GM12865 (cell line): ENCODE measurements at places on chromosomes 3 and 15.

DNA sequence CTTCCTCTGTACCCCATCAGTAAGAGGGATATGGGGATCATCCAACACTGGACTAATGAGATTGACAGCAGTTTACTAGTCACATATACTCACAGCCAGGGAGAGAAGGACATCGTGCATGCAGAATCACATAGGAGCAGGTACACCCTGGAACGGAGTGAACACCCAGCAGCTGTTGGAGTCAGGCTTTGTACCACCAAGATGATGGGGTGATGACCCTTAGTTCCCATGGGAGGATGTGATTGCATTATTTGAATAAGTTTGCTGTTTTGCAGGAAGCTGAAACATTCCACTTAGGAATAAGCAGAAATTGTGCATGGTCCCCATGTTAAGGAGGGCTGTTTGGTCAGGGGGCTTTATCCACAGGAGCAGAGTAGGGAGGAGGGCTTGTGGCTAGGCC lies 482.7 kb upstream of the PDZRN3 start:
- no peak for DNase-seq

GRCh38 chr3:12911881-12912415 lies 70.6 kb upstream of the RPL32 start:
- DNase-seq: no peak

DNA sequence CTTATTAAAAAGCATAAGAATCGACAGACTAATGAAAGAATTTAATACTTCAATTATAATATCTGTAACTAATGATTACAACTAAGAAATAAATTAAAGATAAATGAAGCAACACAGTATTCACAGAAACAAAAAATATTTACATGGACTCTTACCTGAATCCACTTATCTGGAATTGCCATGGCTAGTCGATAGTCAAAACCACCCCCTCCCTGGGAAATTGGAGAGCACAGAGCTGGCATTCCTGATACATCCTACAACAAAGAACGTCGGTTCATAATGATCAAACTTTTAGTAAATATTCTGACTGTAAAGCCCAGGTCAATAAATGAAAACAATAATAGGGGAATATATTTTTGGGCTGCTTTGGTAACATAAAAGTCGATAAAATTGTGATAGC lies 175.5 kb downstream of the GBE1 start:
- DNase-seq: no peak

- DNase-seq: no peak
Measured at GRCh38 chr3:81920816-81921215, 159.4 kb upstream of the GBE1 start.

- no peak for DNase-seq
Measured at GRCh38 chr3:181735911-181736310, 24.2 kb downstream of the SOX2 start.

DNA sequence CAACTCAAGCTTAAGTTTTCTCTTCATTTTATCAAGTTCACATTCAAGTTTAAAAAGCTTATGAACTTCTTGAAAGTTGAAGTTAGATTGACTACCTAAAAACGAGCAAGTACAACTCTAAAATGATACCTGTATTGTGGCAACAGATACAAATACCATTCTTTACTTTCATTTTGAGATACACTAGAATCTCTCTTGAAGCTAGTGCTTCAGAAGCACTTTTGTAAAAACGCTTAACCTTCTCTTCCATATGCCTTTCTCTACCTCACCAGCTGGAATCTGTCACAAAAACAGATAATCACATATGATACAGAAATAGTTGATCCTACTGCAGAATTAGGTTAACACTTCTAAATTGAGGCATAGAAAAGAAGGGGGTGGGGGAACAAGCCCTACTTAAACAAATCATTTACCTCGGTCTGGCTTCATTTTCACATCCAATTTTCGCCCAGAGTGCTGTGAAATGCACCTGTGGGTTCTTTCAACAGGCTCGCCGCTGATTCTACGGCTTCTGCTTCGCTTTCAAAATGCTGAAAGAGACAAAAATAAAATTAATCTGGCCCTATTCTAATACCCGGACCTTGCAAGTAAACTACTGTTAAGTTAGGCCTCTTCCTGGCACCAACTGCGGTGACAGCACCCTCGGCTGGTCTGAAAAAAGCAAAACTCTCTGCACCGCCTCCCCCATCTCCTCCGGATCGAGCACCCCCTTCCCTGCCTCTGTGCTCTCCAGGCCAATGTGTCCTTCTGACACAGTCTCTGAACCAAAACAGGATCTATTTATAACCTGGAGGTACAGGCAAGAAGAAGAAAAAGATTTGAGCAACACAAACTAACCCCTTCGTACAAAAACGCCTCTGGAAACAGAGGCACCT lies 1.4 kb downstream of the ATOSA start:
- DNase-seq: peak; percentile 82

DNA sequence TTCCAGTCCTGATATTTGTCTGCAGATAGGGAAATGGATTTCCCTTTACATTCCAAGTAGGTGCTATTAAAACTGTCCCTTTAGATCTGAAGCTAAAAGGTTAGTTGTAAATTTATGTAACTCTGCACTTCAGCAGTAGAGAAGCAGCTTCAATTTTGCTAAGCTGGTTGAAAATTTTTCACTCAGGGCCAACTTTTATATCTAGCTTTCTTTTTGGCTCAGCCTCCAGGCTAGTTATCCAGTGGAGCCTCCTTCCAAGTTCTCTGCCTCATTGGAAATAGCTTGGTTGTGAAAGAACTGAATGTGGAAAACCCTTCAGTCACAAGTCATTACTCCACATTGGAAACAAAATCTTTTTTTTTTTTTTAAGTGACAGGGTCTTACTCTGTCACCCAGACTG lies 8.2 kb upstream of the ZNF660 start:
- no peak for DNase-seq

GRCh38 chr3:181554233-181554765 lies 157.4 kb upstream of the SOX2 start:
- no peak for DNase-seq

DNA sequence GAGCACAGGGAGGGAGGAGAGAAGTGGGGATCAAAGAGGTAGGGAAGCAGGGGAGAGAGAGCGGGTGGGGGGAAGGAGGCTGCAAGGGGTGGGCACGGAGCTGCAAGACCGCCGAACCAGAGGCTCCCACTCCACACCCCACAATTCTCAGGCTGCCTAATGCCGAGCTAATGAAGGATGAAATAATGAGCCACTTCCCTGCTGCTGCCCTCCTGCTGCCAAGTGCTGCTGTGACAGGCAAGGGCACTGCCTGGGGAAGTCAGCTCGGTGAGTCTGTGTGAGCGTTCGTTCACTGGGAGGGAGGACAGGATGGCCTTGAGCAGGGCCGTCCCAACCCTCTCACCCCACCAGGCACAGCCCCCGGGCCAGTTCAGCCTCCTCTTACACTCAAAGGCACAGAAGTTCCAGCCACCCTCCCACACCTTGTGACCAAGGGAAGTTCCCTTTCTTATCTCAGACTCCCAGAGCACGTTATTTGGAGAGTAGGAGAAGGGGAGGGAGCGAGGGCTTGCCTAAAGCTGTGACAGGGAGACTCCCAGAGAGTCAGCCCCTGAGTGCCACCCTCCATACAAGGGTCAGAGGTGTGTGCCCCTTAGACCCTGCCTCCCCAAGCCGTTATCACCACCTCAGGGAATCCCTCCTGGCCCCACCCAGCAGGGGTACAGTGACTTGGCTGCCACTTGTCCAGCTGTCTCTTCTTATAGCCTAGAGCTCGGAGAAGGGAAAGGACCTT lies 12.4 kb downstream of the GLYCTK start:
- no peak for DNase-seq

DNA sequence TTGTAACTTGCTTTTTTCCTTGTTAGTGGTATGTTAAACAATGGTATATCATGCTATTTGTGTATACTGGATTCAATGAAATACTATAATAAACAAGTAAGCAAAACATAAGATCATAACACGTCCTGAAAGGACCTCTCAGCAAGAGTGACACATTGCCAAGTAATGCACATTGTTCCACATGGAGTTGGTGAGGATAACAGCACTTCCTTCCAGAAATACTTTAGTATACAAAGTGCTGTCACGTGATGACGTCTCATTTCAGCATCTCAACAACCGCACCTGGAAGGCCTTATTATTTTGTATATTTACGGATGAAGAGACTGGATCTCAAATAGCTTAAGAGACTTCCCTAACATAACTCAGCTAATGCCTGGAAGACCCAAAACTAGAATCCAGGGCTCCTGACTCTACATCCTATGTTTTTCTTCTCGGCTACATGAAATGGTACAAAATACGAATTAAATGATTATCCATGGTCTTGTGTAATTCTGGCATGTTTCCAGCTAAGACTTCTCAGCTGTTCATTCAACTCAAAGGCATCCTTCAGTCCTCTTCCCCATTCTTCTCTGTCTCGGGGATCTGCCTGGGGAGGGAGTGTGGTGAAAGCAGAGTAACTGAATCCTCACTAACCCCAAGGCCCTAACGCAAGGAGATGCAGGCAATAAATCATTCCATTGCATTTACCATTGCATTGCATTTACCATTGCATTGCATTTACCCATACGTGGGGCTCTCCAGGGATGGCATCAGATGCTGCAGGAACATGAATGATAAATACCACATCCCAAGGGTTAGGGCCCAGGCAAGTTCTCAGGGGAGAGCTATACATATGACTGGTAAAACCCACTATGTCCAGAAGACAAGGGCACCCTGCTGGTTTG lies 79.2 kb downstream of the LIPC start:
- DNase-seq: no peak

- DNase-seq: no peak
Measured at GRCh38 chr3:108097322-108098002, 6.6 kb upstream of the CD47 start.

DNA sequence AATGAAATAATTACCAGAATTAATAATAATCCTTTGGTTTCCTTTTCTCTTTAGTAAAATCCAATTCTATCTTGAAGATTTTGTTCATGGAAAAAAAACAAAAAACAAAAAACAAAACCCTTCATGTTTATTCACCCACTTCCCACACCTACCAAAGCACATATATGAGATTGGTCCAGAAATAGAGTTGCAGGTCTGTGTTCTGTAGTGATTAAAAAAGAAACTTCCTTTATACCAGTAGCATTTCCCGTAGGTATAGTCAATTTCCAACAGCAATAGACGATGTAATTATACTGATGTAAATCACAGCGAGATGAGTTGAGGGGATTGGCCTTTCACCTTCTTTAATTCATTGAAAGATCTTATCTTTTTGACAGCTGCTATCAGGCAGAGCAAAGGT lies 194.6 kb downstream of the SOX2 start:
- peak; percentile 24 for DNase-seq

DNA sequence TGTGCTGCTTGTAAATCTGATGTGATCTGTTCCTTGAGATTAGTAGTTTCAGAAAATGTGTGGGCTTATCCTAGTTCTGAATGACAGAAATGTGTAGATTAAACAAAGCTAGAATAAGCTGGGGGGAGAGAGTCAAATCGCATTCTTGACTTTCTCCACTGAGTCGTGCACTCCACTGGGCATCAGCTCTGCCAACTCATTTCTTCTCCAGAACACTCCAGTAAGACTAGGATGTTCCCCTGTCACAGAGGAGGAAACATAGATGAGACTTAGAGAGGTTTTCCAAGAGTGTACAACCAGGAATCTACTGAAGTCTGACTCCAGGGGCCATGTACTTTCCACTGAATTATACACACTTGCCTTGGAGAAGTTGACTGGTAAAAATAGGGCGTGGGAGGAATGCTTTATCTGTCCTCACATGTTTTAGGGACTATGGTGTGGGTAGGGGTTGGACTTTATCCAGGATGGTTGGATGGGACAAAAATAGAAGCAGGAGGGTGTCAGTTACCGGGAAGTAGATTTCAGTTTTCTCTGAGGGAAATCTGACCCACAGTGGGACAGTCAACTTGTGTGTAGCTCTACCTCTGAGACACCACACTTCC lies 298.2 kb downstream of the UBE2E2 start:
- DNase-seq: no peak

GRCh38 chr15:49137861-49138260 lies 17.5 kb downstream of the COPS2 start:
- no peak for DNase-seq

DNA sequence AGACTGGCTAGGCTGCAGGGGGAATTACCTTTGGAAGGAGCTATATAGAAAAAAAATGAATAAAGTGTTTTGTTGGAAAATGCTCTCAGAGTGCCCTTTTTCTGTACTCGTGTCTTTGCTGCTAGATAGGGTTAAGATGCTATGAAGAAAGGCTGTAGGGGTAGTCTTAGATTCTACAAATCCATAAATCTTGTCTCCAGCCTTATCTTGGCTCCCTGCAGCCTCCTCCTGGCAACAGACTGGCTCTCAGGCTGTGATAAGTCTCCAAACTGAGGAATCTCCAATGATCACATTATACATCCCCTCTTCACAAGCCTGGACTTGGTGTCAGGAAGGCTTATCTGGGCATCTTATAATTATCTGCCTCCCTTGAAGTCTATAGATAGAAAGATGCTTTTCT lies 9.3 kb downstream of the LPCAT4 start:
- DNase-seq: no peak

GRCh38 chr3:150407808-150408220 lies 284 bp upstream of the TSC22D2 start:
- DNase-seq: no peak

DNA sequence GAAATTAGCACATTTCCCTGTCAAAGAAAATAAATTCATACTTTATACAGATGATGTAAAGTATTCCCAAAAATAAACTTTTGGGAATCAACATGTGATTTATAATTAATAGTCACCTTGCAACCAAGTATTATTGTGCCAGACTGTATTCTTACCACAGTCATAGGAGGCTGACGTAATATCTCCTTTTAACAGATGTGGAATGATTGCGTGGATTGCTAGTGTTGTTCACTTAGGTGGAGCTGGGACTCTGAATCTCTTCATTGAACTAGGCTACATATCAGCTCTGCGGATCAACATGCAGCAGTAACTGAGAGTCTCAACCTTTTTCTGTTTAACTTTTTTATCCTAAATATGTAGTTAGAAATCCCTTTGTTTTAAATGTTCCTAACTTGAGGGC lies 37.2 kb downstream of the PXK start:
- no peak for DNase-seq

GRCh38 chr3:46541835-46542234 lies 24.3 kb downstream of the LRRC2 start:
- peak; percentile 38 for DNase-seq

DNA sequence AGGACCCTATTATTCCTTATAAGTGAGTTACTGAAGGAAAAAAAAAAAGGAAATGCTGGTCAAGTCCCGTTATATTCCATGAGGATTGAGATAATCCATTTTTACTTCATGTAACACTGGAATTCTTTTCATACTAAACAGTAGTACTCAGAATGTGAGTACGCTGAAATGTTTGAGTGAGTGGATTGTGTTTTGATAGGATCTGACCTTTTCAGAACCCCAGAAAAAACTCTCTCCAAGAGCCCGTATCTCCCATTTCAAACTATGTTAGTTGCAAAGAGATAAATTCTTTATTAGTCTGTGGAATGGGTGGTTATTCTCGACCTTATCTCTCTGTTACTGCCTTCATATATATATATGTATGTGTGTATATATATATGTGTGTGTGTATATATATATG lies 2.5 kb upstream of the LPP start:
- DNase-seq: no peak

- DNase-seq: peak; percentile 39
Measured at GRCh38 chr3:177883957-177884356, 652.3 kb upstream of the KCNMB2 start.

- DNase-seq: no peak
Measured at GRCh38 chr3:36945333-36945980, 603 bp upstream of the TRANK1 start.
